ENCODE measurements at places on chromosomes 4 and X.

DNA sequence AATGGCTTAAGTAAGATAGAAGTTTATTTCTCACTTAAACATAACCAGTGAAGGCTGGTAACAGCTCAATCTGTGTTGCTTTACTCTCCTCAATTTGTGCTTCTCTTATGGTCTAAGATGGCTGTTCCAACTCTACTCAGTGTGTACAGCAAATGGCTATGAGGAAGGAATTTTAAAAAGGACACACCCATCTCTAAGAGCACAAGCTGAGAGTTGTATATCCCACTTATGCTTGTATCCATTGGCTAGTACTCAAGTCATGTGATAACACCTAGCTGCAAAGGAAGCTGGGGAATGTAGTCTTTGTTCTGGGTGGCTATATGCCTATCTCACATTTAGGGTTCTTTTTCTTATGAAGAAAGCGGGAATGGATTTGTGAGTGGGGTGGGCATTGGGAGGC is 63.3 kb downstream of the GPAT3 start:
- no peak for DNase-seq

DNA sequence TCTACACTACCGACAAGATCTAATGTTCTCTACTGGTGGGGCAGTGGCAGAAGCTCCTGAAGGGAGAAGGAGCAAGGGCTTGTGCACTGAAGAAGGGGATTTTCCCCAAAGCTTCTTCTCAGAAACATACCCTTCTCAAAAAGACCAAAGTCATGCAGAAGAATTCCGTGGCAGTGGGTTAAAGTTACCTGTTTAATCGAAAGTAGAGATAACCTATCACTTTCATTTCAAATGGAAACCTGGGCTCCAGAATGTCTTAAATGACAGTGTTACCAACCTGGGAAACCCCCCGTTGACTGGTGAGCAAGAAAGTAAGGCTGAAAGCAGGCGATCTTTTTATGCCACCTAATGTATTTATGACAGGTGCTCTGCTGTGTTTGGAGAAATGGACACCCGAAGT is 92.5 kb upstream of the TEX13D start:
- no peak for DNase-seq

DNA sequence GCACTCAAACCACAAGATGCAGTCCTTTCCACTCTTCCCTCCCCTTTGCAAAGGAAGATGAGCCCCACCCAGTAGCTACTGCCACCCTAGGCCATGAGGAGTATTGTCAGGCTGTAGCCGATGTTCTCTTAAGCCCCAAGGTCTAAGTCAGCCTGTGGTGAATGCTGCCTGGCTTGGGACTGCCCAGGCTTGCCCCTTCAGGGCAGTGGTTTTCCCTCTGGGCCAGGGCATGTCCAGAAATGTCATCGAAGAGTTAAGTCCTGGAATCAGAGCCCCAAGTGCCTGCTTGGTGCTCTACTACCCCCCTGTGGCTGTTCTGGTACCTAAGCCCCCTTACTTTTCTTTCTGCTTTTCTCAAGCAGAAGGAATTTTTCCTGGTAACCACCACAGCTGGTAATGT is 11.8 kb upstream of the PGK1 start:
- DNase-seq = no peak

DNA sequence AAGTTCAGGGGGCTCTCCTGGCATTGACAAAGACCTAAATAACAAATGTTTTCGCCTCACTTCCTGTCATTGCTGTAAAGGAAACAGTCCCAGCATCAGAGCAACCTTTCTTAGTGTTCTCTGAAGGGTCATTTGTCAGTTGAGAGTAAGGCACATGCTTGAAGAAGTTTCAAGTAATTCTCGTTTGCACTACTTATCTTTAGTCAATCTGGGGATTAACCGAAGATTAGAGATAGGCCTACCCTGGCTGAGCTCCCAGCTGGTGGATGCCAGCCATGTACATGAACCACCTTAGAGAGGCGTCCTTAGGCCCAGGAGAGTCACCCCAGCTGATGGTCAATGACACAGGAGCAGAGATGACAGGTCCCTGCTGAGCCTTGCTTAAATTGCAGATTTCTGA is 189.9 kb upstream of the PGRMC2 start:
- no peak for DNase-seq

DNA sequence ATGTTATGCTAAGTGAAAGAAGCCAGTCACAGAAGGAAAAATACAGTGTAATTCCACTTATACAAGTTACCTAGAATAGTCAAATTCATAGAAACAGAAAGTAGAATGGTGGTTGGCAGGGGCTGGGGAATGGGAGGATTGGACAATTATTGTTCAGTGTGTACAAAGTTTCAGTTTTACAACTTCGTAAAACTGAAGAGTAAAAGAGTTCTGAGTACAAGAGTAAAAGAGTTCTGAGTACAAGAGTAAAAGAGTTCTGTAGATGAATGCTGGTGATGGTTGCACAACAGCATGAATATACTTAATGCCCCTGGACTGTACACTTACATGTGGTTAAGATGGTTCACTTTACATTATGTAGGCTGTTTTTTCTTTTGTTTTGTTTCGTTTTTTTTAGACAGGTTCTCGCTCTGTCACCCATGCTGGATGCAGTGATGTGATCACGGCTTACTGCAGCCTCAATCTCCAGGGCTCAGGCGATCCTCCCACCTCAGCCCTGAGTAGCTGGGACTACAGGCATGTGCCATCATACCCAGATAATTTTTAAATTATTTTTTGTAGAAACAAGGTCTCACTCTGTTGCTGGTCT is 230.9 kb downstream of the SOWAHB start:
- DNase-seq = no peak

GRCh38 chr4:138259824-138260223 is 17.7 kb upstream of the SLC7A11 start:
- DNase-seq = no peak

GRCh38 chrX:14496674-14497073 is 32.7 kb upstream of the GLRA2 start:
- DNase-seq = no peak

DNA sequence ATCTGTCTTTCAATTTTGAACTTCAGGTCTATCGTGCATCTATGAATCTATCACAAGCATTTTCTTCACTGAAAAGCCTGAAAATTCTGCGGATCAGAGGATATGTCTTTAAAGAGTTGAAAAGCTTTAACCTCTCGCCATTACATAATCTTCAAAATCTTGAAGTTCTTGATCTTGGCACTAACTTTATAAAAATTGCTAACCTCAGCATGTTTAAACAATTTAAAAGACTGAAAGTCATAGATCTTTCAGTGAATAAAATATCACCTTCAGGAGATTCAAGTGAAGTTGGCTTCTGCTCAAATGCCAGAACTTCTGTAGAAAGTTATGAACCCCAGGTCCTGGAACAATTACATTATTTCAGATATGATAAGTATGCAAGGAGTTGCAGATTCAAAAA is 19.7 kb downstream of the TLR7 start:
- no peak for DNase-seq

DNA sequence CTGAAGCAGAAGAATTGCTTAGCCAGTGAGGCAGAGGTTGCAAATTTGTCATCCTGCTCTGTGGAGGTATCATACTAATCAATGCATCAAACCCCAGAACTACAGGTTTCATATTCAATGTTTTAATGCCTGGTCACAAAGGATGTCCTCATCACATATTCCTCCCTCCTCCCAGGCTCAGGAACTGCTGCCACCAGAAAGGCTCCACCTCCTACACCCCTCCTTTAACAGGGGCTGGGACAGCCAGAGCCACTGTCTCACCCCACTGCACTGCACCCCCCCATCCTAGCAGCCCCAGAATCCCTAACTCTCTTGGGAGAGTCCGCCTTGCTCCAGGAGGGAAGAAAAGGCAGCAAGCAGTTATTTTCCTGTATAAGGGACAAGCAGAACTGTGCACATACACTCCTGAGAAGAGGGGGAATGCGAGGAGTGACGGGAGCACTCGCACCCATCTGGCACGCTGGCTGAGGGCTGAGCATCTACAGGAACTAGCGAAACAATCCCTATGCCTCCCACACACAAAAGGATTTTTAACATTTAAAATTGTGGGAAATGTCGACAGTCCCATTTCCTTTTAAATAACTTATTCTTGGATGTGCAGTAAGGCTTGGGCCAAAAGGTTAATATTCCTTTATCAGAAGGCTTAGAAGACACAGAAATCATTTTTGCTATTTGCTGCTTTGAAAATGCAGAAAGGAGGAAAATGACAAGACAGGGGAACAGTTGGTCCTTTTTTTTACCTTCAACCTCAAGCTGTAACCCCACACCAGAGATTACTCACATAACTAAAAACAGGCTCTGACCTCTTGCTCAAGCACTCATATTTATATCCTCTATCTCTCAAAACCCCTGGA is 27.8 kb downstream of the CD99L2 start:
- DNase-seq = no peak

DNA sequence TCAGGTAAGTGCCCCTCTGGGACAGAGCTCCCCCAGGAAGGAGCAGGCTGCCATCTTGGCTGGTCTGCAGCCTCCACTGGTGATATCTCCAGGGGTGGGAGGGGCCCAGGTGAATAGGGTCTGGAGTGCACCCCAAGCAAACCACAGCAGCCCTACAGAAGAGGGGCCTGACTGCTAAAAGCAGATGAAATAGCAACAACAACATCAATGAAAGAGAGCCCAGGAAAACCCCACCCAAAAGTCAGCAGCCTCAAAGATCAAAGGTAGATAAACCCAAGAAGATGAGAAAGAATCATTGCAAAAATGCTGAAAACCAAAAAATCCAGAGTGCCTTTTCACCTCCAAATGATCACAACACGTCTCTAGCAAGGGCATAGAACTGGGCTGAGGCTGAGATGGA is 92.5 kb upstream of the PAGE3 start:
- no peak for DNase-seq

DNA sequence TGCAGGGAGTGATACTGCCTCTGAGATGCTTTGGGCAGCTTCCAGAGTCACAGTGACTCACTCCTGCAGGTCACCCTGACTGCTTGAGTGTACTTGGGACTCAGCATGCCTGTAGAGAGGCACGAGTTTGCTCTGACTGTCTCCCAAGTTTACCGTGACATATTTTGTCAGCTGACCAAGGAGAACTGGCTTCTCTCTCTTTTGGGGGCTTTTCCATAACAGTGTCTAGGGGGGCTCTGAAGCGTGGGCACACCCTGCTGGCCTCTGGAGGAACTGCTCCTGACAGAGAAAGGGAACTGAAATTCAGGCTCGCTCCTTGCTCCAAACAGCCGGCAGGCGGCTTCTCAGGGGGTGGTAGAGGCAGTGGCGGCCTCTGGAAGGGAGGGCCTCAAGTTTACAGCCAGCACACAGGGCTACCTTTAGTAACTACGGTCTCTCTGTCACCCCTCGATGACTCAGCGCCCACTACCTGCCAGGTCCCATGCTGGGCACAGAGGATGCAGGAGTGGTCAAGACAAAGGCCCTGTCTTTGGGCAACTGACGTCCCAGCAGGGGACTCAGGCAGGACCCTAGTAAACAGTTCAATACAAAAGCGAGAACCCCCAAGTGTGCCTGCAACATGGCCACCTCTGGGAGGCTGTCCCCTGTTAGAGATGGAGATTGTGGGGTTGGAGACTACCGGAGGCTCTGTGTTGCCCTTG is 17.8 kb downstream of the ZNF185 start:
- DNase-seq = peak; percentile 57

- DNase-seq = no peak
These were observed 365.7 kb upstream of the MAD2L1 start for GRCh38 chr4:120432301-120432860.

DNA sequence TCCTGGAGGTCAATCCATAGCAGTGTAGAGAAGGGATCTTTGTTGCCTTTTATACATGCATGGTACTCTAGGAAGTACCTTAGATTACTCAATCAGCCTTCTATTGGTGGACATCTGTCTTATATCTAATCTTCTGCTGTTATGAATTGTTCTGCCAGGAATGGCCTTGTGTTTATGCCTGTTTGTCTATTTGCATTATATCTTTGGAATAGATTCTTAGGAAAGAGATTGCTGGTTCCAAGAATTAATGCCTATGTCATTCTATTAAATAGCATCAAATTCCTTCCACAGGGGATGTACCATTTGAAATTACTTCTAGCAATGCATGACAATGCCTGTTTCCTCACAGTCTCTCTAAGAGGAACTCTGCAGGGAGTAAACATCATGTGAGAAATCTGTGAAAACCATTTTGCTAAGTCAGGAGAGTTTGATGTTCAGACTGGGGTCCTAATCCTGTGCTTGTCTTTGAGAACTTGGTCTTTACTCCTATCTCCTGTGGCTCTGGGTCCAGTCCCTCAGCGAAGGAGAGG is 42.5 kb downstream of the BEX3 start:
- no peak for DNase-seq

DNA sequence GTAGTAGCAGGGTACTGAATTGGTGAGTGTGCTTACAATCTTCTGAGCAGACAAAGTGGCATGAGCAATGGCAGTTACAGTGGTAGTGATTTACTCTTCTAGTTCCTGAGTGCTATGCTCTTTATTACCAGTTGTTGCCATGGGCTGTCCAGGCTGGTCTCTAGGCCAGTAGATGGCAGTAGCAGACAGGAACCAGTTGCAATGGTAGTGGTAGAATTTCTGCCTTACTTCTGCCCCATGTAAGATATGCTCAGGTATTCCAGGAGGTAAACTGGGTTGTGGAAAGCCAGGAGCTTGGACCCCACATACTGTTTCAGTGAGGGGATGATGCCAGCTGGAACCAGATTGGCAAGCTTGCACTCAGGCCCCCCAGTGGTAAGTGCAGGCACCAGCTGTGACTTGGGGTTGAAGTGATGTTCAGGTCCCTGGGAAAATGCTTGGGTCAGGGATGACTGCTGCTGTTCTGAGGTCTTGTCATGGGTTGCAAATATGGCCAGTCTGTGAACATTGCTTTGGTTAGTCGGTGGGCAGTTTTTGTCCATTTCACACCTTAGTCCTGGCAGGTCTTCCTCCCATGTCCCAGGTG is 63.0 kb upstream of the ZXDB start:
- no peak for DNase-seq

DNA sequence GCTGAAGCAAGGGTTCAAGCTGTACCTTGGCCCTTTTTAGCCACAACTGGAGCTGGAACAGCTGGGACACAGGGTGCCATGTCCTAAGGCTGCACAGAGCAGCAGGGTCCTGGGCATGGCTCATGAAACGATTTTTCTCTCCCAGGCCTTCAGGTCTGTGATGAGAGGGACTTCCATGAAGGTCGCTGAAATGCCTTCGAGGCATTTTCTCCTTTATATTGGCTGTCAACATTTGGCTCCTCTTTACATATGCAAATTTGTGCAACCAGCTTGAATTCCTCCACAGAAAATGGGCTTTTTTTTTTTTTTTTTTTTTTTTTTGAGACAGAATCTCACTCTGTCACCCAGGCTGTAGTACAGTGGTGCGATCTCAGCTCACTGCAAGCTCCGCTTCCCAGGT is 430.8 kb downstream of the PCDH11X start:
- DNase-seq = no peak

- no peak for DNase-seq
These were observed 57.5 kb upstream of the SMIM10 start for GRCh38 chrX:134933248-134933647.

DNA sequence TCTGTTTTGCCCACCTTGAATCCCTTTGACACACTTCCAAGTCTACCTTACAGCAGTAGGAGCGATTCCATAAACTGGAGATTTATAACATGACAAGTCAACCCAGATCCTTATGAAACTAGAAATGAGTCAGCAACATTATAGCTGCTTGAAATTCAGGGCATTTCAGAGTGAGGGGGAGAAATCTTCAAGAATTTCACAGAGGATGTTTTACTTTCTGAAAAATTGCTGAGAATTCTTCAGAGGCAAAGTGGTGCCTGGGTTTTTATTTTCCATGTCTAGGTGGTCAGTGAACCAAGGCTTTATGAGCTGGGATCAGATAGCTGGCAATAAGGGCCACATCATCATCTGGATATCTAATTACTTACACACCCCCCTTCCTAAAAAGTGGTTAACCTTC is 119.8 kb downstream of the PPARGC1A start:
- no peak for DNase-seq
